ENCODE measurements at places on chromosomes 5 and 9.
A peak's percentile ranks its signal among the peaks of the same experiment; 100 is the strongest.

DNA sequence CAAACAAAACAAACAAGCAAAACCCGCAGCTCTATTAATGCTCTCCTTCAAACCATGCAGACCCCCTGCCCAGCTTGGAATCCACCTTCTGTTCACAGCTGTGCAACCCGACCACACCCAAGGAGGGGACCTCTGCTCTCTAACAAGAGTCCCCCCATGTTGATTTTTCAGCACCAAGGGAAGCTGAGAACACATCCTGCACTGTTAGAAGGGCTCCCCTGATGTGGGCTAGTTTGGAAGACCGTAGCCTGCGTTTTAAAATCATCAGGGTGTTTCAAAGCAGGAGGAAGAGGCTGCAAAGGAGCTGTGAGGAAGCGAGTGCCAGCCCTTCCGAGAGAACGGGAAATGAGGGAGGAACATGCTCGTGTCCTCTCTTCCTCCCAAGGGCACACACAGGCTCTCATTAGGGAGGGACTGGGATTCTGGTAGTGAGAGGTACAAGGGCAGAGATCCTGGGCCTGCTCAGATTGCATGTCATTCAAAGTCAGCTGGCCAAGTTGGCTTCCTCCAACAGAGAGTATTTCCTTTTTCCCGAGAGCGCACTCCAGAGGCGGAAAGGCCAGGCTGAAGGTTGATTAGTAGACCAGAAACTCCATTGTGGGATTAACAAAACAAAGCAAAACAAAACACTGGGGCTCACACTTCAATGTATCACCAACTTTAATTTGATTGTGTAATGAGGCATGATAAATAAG is 185.9 kb downstream of the SEMA6A start:
- no peak for DNase-seq
- H3K4me3 ChIP-seq, result no peak overlapping the region
- H3K36me3 ChIP-seq, result no peaks in the 10 kb centered on the region
- no peak overlapping the region for H3K27ac ChIP-seq
- H3K4me1 ChIP-seq, result no peaks in the 10 kb centered on the region

DNA sequence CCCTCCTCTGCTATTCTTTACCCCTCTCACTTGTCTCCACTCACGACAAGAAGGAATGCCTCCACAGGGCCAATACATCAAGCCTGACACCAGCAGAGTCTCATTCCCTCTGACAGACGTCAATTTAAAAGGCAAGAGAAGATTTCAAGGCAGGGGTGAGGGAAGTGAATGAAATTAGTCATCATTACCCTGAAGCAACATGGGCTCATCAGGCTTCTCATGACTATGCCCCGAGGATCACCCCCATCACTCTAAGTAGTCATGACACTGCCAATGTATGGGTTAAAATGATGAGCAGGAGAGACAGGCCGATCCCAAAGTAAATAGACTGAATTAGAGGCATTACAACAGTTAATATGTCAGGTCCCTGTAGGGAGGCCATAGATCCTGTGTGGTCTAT is 504.4 kb downstream of the TLE4 start:
- DNase-seq, result no peak
- no peaks in the 10 kb centered on the region for H3K4me1 ChIP-seq
- H3K4me3 ChIP-seq, result no peak overlapping the region
- no peaks in the 10 kb centered on the region for H3K36me3 ChIP-seq

DNA sequence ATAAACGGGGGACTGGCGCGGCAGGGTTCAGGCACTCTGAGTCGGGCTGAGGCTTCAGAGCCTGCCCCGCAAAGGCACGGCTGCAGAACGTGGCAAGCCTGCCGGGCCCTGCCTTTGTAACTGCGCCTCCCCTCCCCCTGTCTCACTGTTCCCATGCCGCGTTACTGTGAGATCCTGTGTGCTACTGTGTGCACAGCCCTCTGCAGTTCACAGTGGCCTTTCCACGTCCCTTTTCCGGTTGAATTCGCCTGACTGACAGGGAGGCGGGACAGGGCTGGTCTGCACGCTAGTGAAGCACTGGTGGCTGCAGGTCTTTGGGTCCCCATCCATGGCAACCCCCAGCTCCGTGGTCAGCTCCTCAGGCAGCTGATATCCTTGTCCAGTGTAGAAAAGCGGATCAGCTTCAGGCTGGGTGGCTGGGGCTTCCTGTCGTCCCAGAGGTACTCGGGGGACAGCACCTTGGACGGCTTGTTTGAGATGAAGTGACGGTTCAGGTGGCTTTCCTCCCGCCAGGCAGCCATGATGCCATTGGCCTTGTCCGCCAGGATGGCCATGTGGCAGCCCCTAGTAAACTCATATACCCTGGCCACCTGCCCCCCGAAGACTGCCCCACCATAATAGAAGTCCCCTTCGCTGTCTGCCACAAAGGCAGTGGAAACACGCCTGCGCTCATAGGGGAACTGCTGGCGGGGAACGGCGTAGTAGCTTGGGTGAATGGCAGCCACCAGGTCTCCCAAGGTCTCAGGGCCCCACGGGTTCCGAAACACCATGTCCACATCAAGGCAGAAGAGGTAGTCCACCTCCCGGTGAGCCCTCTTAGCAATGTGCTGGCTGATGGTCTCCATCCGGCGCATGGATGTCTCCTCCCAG is 10.3 kb downstream of the GBGT1 start:
- no peaks in the 10 kb centered on the region for H3K27me3 ChIP-seq
- no peak overlapping the region for H3K27ac ChIP-seq
- DNase-seq, result no peak
- H3K36me3 ChIP-seq, result no peaks in the 10 kb centered on the region

DNA sequence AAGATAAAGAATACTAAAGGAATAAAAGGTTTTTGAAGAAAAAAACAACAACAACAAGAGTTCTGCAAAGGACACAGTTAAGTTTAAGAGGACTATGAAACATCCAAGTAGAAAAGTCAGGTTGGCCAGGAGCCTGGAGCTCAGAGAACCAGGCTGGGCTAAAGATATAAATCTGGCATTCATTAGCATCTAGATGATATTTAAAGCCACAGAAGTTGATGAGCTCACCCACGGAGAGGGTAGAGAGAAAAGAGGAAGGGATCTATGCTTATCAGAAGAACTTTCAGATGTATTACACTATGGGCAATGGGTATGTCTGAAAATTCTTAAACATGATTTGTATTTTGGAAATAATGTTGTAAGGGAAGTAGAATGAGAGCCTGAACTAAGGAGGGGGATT is 9.9 kb downstream of the MIER3 start:
- H3K27me3 ChIP-seq, result no peaks in the 10 kb centered on the region
- H3K27ac ChIP-seq, result no peak overlapping the region
- no peak for DNase-seq
- no peaks in the 10 kb centered on the region for H3K4me1 ChIP-seq
- H3K36me3 ChIP-seq, result peaks cover 28% of the 10 kb centered on the region

DNA sequence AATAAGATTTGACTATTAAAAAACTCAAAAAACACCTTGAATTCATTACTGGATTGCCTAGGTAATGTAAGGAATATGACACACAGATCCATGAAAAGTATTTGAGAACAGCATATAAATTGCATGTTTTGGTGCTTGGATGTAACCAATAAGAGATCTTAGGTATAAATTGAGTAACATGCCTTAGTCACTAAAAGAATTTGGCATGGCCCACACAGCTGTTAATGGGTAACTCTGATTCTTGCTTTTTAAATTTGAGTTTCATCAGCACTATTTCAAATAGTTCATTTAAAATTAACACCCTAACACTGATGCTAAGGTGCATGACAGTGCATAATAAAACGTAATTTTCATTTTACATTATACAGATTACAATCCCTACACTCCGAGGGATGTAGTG is 779.3 kb upstream of the WWC1 start:
- no peaks in the 10 kb centered on the region for H3K36me3 ChIP-seq
- peaks cover 5% of the 10 kb centered on the region for H3K4me1 ChIP-seq
- H3K4me3 ChIP-seq, result no peak overlapping the region
- no peak overlapping the region for H3K27ac ChIP-seq

DNA sequence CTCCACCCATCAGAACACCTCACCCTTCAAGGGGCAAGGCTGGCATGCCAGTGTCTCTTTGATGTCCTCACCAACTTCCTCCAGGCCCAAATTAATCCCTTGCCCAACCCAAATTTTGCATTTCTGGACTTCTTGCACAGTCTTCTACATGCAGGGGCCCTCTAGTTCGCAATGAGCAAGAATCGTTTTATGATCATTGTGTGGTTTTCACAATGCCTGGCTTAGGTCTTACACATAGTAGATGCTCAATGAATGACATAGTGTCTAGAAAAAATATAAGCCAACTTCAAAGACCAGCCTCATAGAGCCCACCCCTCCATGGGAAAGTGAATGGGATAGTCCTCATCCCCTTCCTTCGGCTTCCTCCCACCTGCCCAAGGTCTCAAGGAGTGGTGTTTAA is 9.8 kb upstream of the ESM1 start:
- no peak for DNase-seq
- no peaks in the 10 kb centered on the region for H3K36me3 ChIP-seq
- no peak overlapping the region for H3K4me3 ChIP-seq
- no peak overlapping the region for H3K27ac ChIP-seq
- H3K4me1 ChIP-seq, result peaks cover 15% of the 10 kb centered on the region

GRCh38 chr9:36922548-36922947 is 111.5 kb downstream of the PAX5 start:
- no peak for DNase-seq
- H3K27ac ChIP-seq, result no peak overlapping the region
- H3K4me3 ChIP-seq, result no peak overlapping the region
- H3K4me1 ChIP-seq, result peaks cover 3% of the 10 kb centered on the region
- peaks cover 44% of the 10 kb centered on the region for H3K27me3 ChIP-seq

- H3K4me3 ChIP-seq, result no peak overlapping the region
- H3K27ac ChIP-seq, result no peak overlapping the region
- H3K4me1 ChIP-seq, result no peaks in the 10 kb centered on the region
- no peaks in the 10 kb centered on the region for H3K27me3 ChIP-seq
- no peaks in the 10 kb centered on the region for H3K36me3 ChIP-seq
Observed at GRCh38 chr9:13590996-13591395, 311.5 kb upstream of the MPDZ start.

DNA sequence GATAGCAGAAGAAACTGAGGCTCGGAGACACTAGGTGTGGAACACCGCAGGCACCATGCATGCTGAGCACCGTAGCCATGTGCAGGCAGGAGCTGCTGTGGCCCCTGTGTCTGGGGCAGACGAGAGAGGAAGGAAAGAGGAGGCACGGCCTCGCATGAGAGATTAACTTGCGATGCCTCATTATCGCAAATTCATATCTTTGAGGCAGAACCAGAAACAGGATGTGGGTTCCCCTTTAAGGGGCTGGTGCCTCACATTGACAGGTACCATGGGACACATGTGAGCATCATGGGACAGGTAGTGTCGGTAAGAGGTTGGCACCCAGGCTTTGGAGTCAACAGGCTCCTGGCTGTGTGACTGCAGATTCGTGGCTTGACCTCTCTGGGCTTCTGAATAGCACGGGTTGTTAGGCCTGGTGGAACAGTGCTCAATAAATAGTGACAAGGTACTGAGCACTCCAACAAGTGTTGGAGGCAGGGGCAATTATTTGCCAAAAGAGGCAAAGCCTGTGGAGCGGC is 40.8 kb downstream of the NAIF1 start:
- DNase-seq, result no peak
- no peaks in the 10 kb centered on the region for H3K27me3 ChIP-seq
- no peak overlapping the region for H3K27ac ChIP-seq
- no peaks in the 10 kb centered on the region for H3K36me3 ChIP-seq
- no peaks in the 10 kb centered on the region for H3K4me1 ChIP-seq
- no peak overlapping the region for H3K4me3 ChIP-seq

GRCh38 chr9:136942881-136943230 is 1.7 kb downstream of the FBXW5 start:
- peak overlapping the region; percentile 64 for H3K4me3 ChIP-seq
- DNase-seq, result no peak
- H3K27me3 ChIP-seq, result no peaks in the 10 kb centered on the region
- no peaks in the 10 kb centered on the region for H3K4me1 ChIP-seq

DNA sequence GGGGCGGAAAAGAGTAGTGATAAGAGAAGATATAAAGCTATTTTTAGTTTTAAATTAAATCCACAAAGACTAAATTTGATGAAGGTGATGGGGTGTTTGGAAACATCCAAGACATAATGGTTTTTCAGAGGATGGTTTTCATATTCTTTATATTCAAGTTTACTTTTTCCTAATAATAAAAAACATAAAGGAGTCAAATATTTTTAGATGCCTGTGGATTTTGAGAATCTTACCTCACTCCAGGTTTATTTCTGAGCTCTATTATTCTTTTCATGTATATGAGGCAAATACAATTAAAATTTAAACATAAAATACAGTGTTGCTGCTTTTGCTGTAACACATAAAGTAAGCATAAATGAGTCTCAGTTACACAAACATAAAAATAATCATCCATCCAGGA is 22.2 kb downstream of the MRPS30 start:
- H3K27ac ChIP-seq, result no peak overlapping the region
- no peak overlapping the region for H3K4me3 ChIP-seq
- no peaks in the 10 kb centered on the region for H3K27me3 ChIP-seq
- no peak for DNase-seq
- H3K4me1 ChIP-seq, result peaks cover 2% of the 10 kb centered on the region
- H3K36me3 ChIP-seq, result no peaks in the 10 kb centered on the region

- DNase-seq, result no peak
- H3K36me3 ChIP-seq, result no peaks in the 10 kb centered on the region
- no peak overlapping the region for H3K4me3 ChIP-seq
- no peaks in the 10 kb centered on the region for H3K4me1 ChIP-seq
- no peak overlapping the region for H3K27ac ChIP-seq
- no peaks in the 10 kb centered on the region for H3K27me3 ChIP-seq
Observed at GRCh38 chr5:59728356-59728755, 165.2 kb downstream of the PDE4D start.
